ACHN (cell line): ENCODE measurements at places on chromosomes 12 and 14.

DNA sequence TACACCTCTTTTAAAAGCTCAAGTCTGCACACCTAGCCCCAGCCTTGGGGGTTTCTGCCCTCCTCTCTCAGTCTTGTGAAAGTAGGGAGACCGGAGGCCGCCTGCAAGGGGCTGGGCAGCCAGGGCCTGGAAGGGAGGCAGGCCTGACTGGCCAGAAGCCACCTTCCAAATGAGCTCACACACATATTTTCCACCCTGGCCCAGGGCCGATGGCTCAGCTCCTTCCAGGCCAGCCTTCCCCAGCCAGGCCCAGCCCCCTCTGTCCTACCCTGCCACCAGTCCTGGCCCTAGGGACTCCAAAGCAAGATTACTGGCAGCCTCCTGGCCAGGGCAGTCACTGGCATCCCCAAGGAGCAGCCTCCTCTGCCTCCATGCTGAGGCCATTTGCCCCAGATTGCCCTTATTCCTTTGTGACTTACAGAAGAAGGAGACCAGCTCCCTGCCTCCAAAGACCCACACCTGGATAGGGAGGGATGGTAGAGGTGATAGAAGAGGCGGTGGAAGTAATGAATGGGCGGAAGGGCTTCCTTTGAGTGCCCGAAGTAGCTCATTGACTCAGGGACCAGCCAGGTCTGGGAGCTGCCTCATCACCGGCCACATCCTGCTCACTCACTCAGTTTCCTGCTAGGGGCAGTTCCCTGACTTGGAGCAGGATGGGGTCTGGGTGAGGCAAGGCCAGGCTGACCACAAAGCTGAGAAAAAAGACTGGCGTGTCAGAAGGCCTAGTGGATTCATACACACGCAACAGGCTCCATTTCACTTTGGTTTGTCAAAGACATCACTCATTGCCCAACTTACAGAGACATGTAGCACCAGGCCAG is 14.8 kb downstream of the MMP14 start:
- peak; percentile 40 for DNase-seq

- DNase-seq: peak; percentile 77
Observed at GRCh38 chr14:102437997-102438915, 71.3 kb downstream of the ANKRD9 start.

DNA sequence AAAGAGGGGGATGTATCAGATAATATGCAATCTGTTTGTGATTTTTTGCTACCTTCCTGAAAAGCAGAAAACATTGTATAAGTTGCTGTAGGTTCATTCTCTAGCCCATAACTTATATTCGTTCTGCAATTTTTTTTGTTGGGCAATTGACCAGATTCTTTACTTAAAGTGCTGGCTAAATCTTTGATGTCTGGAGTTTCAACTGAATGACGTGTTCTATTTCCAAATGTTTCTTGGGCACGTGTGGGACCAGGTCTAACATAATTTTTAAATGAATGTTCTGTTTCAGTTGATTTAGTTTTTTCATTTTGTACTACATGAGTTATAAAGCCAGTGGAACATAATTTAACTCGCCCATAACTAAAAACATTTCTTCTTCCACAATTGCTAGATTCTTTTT is 3.8 kb downstream of the MLH3 start:
- no peak for DNase-seq

DNA sequence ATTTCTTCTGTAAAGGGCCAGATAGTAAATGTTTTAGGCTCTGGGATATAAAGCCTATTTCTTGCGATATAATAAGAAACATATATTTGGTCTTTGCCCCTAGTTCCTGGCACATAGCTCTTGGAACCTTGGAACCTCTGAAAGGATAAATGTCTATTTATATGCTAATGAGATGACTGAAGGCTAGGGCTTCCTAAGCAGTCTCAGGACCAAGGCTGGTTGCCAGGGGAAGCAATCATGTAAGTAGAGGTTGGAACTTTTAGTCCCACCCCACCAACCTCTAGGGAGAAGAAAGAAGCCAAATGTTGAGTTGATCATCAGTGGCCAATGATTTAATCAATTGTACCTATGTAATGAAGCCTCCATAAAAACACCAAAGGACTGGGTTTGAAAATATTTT is 26.6 kb upstream of the NFYB start:
- DNase-seq: no peak

GRCh38 chr12:89185181-89185580 is 167.1 kb downstream of the DUSP6 start:
- no peak for DNase-seq

DNA sequence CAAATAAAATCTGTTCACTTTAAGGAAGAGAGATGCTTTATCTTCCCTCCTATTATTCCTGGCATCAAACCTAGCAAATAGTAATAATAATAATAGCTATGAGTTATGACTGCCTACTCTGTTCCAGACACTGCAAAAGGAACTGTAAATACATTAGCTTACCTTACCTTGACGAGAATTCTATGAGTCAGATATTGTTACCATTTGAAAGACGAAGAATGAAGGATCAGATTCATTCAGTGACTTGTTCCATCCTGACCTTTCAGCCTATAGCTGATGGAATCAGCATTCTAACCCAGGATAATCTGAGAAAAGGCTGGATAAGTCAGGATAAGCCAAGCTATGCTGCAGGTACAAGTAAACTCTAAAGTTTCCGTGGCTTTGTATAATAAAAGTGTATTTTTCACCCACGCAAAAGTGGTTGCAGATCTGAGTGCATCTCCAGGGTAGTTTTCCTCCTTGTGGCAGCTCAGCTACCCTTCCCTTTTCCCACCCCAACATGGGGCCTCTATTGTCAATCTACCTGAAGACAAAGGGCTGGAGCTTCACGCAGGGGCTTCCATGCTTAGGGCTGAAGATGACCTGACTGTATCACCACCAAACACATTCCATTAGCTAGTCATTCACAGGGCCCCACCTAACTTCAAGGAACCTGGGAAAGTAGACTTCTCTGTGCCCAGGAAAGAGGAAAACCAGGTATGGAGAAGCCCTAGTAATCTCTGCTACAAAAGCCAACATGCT is 57.2 kb upstream of the CCND2 start:
- DNase-seq: no peak

DNA sequence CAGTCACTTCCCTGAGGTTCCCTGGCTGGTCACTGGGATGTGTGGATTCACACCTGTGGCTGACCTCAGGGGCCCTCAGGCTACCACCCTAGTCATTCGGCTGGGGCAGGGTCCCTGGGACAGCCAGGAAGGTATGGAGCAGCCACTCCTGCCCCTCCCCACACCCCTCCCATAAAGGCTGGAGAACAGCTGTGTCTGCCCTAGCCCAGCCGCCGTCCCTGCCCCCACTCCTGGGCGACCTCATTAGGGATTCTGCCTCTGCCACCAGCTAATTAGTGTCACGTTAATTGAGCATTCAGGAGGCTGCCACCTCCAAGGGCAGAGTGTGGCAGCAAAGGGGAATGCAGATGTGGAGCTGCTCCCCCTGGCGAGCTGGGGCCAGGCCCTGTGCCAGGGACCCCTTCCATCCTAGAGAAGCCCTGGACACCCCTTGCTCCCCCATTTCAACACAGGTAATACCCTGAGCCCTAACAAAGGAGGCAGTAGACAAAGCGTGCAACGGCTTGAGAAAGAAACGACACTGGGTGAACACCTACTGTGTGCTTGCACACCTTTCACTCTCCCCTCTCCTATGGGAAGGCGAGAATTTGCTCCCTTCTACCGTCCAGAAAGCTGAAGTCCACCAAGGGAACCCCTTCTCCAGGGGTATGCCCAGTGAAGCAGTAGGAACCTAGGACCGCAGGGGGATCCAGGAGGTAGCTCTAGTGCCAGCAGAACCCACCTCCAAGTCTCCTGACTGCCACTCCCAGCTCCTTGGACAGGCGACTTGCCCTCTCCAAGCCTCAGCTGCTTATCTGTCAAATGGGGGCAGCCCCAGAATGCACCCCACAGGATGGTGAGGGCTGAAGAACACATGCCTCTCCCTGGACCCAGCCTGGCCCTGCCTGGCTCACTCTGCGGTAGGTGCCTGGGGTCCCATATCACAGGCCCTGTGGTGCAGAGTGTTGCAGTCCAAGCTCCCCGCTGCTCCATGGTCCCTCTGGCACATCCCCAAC is 45.1 kb downstream of the FAM222A start:
- DNase-seq: no peak

DNA sequence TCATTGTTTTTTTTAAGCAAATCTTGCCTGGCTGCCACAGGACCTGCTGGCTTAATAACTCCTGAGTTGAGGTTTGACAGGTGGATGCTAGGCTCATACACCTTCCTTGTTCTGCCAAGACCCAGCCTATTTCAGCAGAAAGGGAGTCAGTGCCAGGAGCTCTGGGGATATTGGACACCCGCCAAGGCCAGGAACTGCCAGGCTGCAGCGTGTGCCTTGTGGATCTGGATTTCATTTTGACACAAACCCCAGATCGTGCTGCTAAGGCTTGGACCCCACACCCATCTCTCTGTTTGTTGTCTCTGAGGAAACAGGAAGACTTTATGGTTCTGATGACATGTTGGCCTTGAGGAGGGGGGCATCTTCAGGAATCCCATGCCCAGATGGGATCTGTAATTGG is 44.4 kb upstream of the PRIMA1 start:
- DNase-seq: no peak

DNA sequence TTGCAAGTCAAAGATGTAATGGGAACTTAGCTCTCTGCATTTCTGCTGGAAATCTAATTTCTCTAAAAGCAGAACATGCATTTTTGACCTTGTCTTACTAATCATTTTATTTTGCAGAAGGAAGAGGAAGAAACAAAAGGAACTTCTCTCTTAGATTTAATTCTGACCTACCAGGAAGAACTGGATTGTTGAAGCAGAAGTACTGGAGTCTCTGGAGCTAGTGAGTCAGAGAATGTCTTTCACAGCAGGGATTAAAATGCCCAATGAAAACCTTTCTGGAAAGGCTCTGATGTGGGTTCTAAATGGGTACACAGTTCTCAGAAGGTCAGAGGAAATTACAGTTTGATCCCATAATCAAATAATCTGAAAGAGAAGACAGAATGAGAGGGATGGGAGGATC is 70.8 kb upstream of the GNG2 start:
- DNase-seq: no peak

DNA sequence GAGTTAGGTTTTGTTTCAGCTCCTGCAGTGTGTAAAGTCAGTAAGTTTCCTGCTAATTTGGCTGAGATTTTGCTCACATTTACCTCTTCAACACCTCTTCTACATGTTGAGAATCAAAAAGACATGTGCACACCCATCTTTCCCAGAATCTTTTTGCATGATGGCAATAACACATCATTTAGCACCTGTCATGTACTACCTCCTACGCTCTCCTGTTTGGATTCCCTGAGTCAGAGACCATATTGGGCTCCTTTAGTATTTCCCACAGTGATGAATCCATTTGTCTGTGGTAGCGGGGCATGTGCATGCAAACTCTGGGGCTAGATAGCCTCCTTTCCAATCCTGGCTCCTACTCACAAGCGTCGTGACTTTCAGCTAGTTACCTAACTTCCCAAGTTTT is 20.1 kb downstream of the PLBD1 start:
- DNase-seq: no peak

GRCh38 chr12:107447336-107447735 is 238.3 kb upstream of the PWP1 start:
- no peak for DNase-seq

- no peak for DNase-seq
Observed at GRCh38 chr14:52267501-52268278, at the start of gene PTGDR. PTGDR (plus strand) TSS chr14:52267698; CDS start chr14:52267815, 117 bp downstream.

DNA sequence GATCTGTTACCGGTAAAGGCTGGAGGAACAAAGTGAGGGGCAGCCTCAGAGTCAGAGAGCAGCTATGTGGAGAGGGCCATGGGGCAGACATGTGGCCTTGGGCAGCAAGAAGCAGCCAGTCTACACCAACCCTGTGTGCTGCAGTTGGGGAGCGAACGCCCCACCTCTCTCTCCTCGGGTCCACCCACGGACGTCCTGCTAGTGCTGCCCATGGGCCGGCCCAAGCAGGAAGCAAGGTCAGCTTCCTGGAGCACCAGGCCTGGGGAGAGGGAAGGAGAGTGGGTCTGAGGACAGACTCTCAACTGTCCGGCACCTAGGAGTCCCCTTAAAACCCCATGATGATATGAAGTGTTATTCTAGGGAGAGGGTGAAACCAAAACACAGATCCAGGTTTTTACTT is 254.8 kb upstream of the FKBP4 start:
- no peak for DNase-seq

DNA sequence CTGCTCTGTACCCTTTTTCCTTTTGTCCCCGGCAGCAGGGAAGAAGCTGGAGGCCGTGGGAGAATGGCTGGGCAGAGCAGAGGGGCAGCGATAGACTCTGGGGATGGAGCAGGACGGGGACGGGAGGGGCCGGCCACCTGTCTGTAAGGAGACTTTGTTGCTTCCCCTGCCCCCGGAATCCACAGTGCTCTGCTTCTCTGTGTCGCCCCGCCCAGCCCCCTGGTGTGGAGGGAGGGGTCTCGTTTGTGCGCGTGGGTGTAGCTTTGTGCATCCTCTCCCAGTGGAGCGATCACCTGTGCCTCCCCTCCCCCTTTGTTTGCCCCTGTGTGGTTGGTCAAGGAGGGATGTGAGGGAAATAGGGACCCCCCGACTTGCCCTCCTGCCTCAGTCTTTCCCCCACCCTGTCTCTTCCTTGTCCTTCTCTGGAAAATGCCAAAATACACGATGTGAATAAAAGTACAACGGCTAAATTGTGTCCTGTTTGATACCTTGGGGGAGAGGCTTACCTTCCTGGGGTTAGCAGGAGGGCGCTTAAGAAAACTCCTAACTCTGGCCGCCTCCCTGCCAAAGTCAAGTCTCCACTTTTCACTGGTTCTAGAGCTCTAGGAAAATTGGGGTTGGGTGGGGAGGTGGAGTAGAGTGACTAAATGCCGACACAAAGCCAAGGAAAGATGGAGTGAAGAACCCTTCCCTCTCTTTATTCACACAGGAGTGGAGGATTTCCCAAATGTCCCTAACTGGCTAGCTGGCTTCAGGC is 990 bp upstream of the TPI1 start:
- no peak for DNase-seq

- no peak for DNase-seq
Observed at GRCh38 chr12:121620333-121620891, 5.9 kb upstream of the ORAI1 start.

DNA sequence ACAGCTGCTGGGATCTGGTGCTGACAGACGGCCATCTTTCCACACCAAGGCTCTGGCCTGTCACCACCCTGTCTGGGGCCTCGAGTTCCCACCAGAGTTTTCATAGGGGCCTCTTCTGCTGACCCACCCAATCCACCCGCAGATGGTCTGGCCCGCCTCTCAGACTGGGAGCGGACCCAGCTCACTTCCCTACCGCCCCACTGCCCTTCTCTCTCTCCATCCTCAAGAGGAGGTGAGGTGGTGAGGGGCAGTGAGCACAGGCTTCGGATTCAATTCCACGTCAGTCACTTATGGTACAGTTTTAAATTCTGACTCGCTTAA is 12.3 kb upstream of the RPS6KL1 start:
- DNase-seq: no peak

DNA sequence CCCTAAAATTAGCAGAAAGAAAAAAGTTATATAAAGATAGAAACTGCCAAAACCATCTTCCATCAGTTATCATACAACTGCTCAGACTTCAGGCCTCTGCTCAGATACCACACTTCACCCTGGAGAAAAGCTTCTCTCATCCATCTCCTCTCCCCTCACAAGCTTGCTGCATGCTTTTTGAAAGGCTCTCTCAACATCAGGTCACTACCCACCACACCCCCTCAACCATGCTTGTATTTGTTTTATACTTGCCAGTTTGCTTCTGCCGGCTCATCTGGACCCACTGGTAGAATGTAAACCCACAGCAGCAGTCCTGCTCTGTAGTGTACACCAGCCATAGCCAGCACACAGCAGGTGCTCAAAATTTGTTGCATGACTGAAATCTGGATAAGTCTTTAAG is 8.8 kb downstream of the PPP1CC start:
- no peak for DNase-seq
